Thoracic aorta (tissue), 2 donors: ENCODE measurements at places on chromosomes 7 and 10.

- peaks cover 18% of the 10 kb centered on the region for H3K4me1 ChIP-seq
- no peak for DNase-seq
- no peak overlapping the region for H3K4me3 ChIP-seq
- no peaks in the 10 kb centered on the region for H3K27me3 ChIP-seq
These were observed 46.2 kb upstream of the AP5Z1 start for GRCh38 chr7:4729266-4729665.

- no peak for DNase-seq
- H3K4me3 ChIP-seq: no peak overlapping the region
- H3K36me3 ChIP-seq: no peaks in the 10 kb centered on the region
- no peaks in the 10 kb centered on the region for H3K27me3 ChIP-seq
- no peaks in the 10 kb centered on the region for H3K4me1 ChIP-seq
- H3K27ac ChIP-seq: no peak overlapping the region
These were observed 354.9 kb downstream of the BMPER start for GRCh38 chr7:34260279-34260678.

GRCh38 chr10:58268454-58268945 lies 462 bp upstream of the CISD1 start:
- H3K27ac ChIP-seq: peak overlapping the region; percentile 92
- H3K4me3 ChIP-seq: peak overlapping the region; percentile 88
- no peaks in the 10 kb centered on the region for H3K27me3 ChIP-seq
- no peak for DNase-seq
- H3K36me3 ChIP-seq: no peaks in the 10 kb centered on the region
- peaks cover 8% of the 10 kb centered on the region for H3K4me1 ChIP-seq

GRCh38 chr10:125080296-125080695 lies 80.1 kb downstream of the CTBP2 start:
- no peak overlapping the region for H3K4me3 ChIP-seq
- no peak overlapping the region for H3K27ac ChIP-seq
- DNase-seq: no peak
- H3K27me3 ChIP-seq: no peaks in the 10 kb centered on the region
- peaks cover 21% of the 10 kb centered on the region for H3K4me1 ChIP-seq

GRCh38 chr7:35780070-35780469 lies 20.8 kb upstream of the SEPTIN7 start:
- H3K4me3 ChIP-seq: no peak overlapping the region
- no peaks in the 10 kb centered on the region for H3K27me3 ChIP-seq
- H3K27ac ChIP-seq: no peak overlapping the region
- no peak for DNase-seq
- no peaks in the 10 kb centered on the region for H3K36me3 ChIP-seq

DNA sequence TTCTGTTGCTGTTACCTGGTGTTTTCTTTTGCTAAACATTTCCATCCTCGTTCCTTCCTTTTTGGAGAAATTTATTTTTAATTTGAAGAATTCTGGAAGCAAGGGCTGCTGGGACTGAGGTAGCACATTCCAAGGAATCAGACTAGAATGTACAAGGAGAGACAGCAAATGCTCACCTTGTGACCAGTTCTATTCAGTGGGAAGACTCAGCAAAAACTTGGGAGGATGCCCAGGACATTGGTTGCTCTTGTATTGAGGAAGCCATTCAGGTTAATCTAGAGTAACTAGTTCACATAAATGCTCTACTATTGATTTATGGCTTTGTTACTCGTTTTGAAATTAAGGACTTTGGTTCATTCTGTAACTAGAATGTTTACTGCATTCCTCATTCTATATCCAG lies 11.3 kb downstream of the PLCE1 start:
- no peak overlapping the region for H3K4me3 ChIP-seq
- H3K27ac ChIP-seq: no peak overlapping the region
- no peak for DNase-seq
- H3K27me3 ChIP-seq: no peaks in the 10 kb centered on the region
- peaks cover 16% of the 10 kb centered on the region for H3K4me1 ChIP-seq

DNA sequence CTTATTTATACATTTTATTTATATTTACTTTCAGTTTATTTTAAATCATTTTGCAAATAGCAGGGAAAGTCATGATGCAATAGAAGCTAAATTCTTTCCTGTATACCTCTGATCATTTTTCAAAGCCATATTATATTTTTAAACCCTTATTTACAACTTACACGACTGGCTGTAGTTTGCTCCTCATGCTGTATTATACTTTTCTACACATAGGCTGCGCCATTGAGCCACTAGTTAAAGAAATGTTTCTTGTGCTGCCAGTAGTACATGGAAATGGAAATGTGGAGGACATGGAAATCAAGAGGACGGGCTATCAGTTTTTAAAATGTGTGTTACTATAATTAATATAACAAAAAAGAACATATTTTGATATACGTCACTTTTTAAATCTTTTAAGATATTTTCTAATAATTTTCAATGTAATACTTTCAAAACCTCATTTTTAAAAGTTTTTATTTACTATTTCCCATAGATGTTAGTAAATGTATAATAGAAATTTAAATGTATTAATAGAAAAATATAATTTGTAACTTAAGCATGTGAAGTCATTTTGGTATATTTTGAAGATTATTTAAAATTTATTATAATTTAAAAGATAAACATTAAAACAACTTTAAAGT lies 118.5 kb downstream of the VTI1A start:
- DNase-seq: no peak
- no peak overlapping the region for H3K4me3 ChIP-seq
- H3K36me3 ChIP-seq: no peaks in the 10 kb centered on the region
- no peak overlapping the region for H3K27ac ChIP-seq

DNA sequence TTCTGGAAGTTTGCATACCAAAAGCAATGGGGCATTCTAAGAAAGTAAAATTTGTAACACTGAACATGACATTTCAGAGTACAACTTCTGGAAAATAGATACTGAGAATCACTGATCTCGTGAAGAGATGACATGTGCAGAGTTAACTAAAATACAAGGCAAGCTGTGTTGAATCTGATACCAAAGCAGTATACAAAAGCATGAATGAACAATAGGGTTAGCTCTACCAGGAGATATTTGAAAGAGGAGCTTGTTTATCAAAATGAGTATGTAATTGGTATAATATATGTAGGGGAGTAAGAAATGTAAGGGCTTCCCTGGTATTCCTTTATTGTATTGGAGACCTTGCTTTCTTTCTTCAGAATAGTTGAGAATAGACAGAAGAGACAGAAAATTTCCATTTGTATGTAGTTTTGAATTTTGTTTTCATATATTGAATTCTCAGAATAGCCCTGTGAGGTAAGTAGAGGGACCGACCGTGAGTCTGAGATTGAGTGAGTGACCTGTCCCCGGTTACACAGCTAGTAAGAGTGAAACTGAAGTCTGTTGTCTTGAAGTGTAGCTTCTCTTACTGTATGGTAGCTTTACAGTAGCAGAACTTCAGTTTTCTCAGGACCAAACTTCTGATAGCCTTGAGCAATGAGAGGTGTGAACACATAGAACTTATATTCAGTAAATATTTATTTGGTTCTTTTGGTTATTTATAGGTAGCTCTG lies 5.0 kb downstream of the HBP1 start:
- H3K4me3 ChIP-seq: no peak overlapping the region
- H3K4me1 ChIP-seq: peaks cover 62% of the 10 kb centered on the region
- DNase-seq: no peak
- H3K27ac ChIP-seq: no peak overlapping the region

DNA sequence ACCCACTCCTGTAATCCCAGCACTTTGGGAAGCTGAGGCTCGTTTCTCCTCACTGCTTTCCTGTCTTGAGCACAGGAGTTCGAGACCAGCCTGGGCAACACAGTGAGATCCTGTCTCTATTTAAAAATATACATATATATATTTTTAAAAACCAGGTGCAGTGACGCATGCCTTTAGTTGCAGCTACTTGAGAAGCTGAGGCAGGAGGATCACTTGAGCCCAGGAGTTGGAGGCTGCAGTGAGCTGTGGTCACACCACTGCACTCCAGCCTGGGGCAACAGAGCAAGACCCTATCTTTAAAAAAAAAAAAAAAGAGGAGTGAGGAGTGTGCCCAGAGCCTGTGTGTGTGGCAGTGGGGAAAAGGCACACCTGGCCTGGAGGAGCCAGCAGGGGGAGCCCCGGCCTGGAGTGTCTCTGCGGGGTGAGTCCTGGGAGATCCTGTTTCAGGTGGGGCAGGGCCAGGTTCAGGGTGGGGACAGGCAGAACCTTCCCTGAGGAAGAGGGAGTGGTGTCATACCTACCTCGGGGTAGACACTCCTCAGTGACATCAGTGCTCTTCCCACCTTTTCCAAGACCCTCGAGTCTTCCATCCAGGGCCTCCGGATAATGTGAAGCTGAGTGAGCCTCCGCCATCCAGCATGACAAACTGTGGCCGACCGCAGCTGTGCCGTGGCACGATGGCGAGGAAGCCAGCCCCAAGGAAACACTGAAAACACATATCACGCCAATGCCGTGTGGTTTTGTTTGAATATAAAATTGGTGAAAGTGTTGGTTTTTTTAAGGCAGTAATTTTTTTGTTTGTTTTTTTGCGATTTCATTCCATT lies 9.0 kb upstream of the ARPC1B start:
- H3K27me3 ChIP-seq: no peaks in the 10 kb centered on the region
- H3K4me1 ChIP-seq: peaks cover 12% of the 10 kb centered on the region
- no peak overlapping the region for H3K27ac ChIP-seq
- H3K36me3 ChIP-seq: peaks cover 63% of the 10 kb centered on the region

DNA sequence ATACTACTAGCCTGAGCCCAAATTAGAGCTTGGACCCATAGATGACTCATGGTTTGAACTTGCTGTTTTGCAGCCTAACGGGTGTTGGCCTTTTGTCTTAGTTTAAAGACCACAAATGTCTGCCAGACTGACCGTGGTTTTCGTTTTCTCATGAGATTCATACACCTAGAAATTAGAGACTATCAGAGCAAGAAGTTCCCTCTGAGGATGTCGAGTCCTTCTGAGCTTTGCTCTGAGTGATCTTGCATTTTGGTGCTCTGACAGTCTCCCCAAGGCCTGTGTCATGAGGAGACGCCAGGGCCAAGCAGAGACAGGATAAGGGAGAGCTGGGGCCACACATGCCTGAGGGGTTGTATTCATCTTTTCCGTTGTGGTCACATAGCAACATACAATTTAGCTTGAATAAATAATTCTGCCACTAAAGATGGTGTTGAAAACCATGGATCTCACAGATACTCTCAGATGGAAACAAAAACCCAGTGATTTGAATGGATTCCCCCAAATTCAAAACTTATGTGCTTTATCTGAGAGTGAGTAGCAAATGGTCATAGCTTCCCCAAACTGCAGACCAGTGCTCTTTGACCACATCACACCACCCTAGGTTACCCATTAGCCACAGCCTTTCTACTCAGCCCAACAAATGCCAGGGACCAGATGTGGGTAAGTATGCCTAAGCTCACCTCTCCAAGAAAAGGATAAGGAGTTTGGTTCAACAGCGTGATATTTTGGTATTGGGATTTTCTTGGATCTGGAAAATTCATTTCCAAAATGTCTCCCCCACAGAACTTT lies 762.0 kb upstream of the IGFBP3 start:
- H3K27me3 ChIP-seq: no peaks in the 10 kb centered on the region
- H3K4me1 ChIP-seq: peaks cover 18% of the 10 kb centered on the region
- H3K4me3 ChIP-seq: no peak overlapping the region

GRCh38 chr10:7239312-7239985 lies 171.4 kb downstream of the SFMBT2 start:
- H3K27me3 ChIP-seq: no peaks in the 10 kb centered on the region
- DNase-seq: no peak
- H3K36me3 ChIP-seq: no peaks in the 10 kb centered on the region
- H3K27ac ChIP-seq: no peak overlapping the region

- H3K4me1 ChIP-seq: peaks cover 32% of the 10 kb centered on the region
- no peaks in the 10 kb centered on the region for H3K27me3 ChIP-seq
- H3K4me3 ChIP-seq: no peak overlapping the region
These were observed 23.3 kb downstream of the CPXM2 start for GRCh38 chr10:123868038-123869019.

GRCh38 chr7:36117203-36117840 lies 35.7 kb upstream of the EEPD1 start:
- H3K27ac ChIP-seq: peak overlapping the region; percentile 90
- no peaks in the 10 kb centered on the region for H3K27me3 ChIP-seq
- H3K4me1 ChIP-seq: peaks cover 57% of the 10 kb centered on the region
- H3K4me3 ChIP-seq: no peak overlapping the region
- DNase-seq: no peak
- H3K36me3 ChIP-seq: no peaks in the 10 kb centered on the region

- peaks cover 18% of the 10 kb centered on the region for H3K4me1 ChIP-seq
- no peaks in the 10 kb centered on the region for H3K36me3 ChIP-seq
- DNase-seq: no peak
- H3K4me3 ChIP-seq: no peak overlapping the region
These were observed 6.2 kb downstream of the TACR2 start for GRCh38 chr10:69410487-69410886.

DNA sequence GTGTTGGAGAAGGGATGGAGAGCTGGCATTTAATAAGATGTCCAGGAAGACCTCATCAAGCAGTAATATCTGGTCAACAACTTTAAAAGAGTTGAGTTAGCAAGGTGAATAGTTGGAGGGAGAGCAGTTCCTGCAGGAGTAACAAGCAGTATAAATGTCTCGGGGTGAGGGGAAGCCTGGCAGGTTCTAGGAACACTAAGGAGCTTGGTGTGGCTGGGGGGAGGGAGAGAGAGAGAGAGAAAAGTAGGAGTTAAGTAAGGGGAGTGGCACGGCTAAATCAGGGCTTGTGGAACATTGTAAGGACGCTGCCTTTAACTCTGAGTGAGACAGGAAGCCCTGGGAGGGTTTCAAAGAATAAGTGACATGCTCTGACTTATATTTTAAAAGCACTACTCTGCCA lies 22.0 kb upstream of the LAMB4 start:
- H3K36me3 ChIP-seq: no peaks in the 10 kb centered on the region
- no peak for DNase-seq
- no peak overlapping the region for H3K27ac ChIP-seq
- no peak overlapping the region for H3K4me3 ChIP-seq

GRCh38 chr7:136000288-136000913 lies 23.2 kb upstream of the MTPN start:
- H3K4me1 ChIP-seq: no peaks in the 10 kb centered on the region
- DNase-seq: no peak
- H3K36me3 ChIP-seq: no peaks in the 10 kb centered on the region
- H3K27me3 ChIP-seq: no peaks in the 10 kb centered on the region

- no peaks in the 10 kb centered on the region for H3K27me3 ChIP-seq
- peaks cover 3% of the 10 kb centered on the region for H3K36me3 ChIP-seq
- H3K27ac ChIP-seq: no peak overlapping the region
- no peak overlapping the region for H3K4me3 ChIP-seq
- DNase-seq: no peak
- H3K4me1 ChIP-seq: no peaks in the 10 kb centered on the region
These were observed 69.9 kb downstream of the CASD1 start for GRCh38 chr7:94579470-94579869.

- no peak overlapping the region for H3K27ac ChIP-seq
- DNase-seq: no peak
- no peak overlapping the region for H3K4me3 ChIP-seq
- no peaks in the 10 kb centered on the region for H3K27me3 ChIP-seq
- no peaks in the 10 kb centered on the region for H3K4me1 ChIP-seq
These were observed 122.6 kb downstream of the MARCHF5 start for GRCh38 chr10:92413519-92413918.

- no peak overlapping the region for H3K4me3 ChIP-seq
- H3K36me3 ChIP-seq: peaks cover 19% of the 10 kb centered on the region
- DNase-seq: no peak
These were observed 22.4 kb downstream of the NRBF2 start for GRCh38 chr10:63155388-63156020.

- H3K27me3 ChIP-seq: no peaks in the 10 kb centered on the region
- DNase-seq: no peak
- H3K4me1 ChIP-seq: no peaks in the 10 kb centered on the region
- no peak overlapping the region for H3K4me3 ChIP-seq
These were observed 205.1 kb upstream of the CXCL12 start for GRCh38 chr10:44589944-44590449.

GRCh38 chr7:129789000-129789399 lies 163.8 kb downstream of the UBE2H start:
- no peaks in the 10 kb centered on the region for H3K36me3 ChIP-seq
- DNase-seq: no peak
- no peak overlapping the region for H3K27ac ChIP-seq
- H3K4me1 ChIP-seq: peaks cover 12% of the 10 kb centered on the region
- no peak overlapping the region for H3K4me3 ChIP-seq
